ENCODE measurements at places on chromosomes 6 and 20.

DNA sequence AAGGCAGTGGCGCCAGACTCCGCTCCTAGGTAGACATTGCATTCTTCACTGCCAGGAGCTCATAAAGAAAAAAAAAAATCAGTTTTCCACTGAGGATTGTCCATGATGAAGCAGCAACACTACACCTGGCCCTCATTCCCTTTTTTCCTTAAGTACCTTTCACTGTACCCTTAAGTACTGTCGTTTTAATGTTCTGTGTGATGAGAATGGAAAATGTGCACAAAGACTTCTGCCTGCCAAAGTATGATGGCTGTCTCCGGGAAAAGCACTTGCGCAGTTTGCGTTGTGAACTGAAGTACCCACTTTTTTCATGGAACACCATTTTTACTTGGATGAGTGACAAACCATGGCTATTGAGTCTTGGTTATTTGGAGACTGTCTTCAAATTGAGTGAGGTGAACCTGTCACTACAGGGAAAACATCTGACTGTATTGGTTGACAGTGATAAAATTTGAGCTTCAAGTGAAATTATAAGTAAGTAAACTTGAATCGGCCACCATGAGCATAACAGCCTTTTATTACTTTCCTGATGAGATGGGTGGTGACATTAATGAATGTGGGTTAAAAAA is 104.8 kb downstream of the NCOA3 start:
- DNase-seq, result no peak

DNA sequence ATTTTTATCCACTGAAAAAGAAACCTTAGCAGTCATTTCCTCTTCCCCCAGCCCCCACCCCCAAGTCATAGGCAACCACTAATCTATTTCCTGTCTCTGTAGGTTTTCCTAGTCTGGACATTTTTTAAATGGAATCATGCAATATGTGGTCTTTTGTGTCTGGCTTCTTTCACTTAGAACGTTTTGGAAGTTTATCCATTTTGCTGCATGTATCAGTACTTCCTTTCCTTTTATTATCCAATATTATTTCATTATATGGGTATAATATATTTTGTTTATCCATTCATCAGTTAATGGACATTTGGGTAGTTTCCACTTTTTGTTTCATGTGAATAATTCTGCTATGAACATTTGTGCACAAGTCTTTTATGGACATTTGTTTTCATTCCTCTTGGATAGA is 99.3 kb upstream of the BMP5 start:
- no peak for DNase-seq

DNA sequence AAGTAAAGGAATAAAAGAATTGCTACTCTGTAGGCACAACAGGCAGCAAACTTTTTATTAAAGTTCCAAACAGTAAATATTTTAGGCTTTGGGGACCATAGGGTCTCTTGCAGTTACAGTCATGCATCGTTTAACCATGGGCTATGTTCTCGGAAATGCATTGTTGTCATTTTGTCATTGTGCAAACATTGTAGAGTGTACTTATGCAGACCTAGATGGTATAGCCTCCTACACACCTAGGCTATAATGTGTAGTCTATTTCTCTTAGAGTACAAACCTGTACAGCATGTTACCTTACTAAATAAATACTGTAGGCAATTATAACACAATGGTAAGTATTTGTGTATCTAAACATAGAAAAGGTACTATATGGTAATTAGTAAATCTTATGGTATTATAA is 54.7 kb downstream of the CDS2 start:
- DNase-seq, result no peak

DNA sequence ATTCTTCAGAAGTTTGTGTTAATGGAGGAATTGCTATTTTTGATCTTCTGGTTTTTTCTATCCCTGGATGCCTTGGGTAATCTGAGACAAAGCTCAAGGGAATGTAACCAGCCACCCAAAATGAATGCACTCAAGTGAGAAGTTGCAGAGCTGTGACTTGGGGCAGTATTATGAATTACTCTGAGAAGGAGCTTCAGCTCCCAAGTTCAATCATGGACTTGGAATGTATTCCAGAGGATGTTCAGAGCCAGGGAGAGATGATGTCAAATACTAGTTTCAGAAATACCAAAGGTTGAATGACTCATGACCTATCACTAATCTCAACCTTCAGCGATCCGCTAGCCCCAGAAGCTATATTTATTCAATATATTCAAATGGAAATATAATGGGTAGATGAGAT is 375.2 kb upstream of the PLCB4 start:
- no peak for DNase-seq

DNA sequence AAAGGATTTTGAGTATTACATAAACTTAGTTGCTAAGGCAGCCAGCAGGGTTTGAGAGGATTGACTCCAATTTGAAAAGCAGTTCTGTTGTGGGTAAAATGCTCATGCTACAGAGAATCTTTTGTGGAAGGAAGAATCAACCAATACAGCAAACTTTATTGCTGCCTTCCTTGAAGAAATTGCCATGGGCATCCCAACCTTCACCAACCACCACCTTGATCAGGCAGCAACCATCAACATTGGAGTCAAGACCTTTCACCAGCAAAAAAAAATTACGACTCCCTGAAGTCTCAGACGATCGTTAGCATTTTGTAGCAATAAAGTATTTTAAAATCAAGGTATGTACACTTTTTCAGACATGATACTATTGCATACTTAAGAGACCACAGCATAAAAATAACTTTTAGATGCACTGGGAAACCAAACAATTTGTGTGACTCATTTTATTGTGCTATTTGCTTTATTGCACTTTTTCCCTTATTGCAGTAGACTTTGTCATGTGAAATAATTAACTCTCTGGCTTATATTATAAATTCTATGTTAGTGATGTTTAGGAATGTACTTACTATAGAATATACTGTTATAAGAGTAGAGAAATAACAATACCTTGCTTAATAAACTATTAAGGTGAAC is 390.8 kb downstream of the CDKAL1 start:
- DNase-seq, result no peak

DNA sequence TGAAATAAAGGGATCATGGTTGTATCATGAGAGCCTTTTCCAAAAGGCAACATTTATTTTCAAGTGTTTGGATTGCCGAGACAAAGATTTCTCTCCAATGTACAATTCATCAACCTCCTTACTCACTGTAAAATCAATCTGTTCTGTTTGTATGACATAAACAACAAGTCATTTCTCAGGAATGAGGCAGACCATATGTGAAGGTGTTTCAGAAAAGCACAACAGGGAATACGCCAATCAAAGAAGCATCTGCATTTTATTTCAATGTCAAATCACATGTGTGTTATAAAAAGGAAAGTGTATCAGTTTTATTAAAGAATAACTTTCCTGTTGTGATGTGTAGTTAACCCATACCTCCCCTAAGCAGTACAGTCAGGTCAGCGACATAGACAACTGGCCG is 653.7 kb downstream of the TFAP2A start:
- DNase-seq, result no peak

DNA sequence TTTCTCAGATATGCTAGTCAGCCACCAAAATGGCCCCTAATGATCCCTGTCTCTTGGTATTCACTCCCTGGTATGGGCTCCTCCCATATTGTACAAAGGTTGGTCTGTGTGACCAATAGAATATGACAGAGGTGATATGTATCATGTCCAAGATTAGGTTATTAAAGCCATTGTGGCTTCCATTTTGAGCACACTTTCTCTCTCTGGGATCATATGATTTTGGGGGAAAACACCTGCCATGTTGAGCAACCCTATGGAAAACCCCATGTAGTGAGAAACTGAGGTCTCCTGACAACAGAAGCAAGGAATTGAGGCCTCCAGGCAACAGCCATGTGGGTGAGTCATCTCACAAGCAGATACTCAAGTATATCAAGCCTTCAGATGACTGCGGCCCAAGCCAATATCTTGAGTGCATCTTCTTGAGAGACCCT is 7.1 kb upstream of the ZNF318 start:
- DNase-seq, result peak; percentile 28

DNA sequence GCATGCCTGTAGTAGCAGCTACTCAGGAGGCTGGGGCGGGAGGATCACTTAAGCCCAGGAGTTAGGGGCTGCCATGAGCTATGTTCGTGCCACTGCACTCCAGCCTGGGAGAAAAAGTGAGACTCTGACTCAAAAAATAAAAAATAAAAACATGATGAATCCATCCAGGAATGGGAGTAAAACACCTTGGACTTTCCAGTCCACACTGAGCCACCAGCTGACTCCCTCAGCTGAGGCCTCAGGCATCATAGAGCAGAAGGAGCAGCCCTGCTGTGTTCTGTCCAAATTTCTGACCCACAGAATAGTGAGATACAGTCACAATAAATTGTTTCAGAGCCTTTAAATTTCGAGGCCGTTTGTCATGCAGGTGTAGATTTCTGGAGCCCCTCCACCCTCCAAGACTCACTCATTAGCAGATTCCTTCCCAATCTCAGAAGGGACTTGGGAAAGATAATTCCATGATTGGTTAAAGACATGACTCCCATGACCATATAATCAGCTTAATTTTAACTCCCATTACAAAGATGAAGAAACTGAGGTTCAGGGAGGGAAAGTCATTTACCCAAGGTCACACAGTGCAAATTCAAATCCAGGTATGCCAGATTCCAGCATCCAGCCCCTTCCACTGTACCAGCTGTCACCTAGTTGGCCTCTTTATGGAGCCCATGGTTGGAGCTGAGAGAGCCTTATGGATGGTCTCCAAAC is 9.0 kb upstream of the MMP9 start:
- no peak for DNase-seq

DNA sequence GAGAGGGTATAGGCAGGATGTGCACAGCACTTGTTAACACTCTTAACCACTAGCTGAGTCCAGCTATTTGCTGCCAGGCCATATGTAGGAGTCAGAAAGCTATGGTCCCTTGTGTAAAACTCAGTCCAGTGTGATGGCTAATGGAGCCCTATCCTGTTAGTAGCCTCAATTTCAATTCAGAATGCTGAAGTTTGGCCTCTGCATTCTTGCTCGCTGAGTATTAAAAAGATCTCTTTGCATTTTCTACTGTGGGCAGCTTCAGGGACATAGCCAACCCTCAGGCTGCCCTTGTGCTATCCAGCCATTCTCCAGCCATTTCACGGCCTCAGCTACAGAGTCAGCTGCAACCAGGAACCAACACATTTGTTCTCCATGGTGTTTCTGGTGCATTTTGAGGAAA is 92.5 kb downstream of the SPTLC3 start:
- DNase-seq, result no peak

- no peak for DNase-seq
Observed at GRCh38 chr6:12767016-12767415, 50.4 kb downstream of the PHACTR1 start.

DNA sequence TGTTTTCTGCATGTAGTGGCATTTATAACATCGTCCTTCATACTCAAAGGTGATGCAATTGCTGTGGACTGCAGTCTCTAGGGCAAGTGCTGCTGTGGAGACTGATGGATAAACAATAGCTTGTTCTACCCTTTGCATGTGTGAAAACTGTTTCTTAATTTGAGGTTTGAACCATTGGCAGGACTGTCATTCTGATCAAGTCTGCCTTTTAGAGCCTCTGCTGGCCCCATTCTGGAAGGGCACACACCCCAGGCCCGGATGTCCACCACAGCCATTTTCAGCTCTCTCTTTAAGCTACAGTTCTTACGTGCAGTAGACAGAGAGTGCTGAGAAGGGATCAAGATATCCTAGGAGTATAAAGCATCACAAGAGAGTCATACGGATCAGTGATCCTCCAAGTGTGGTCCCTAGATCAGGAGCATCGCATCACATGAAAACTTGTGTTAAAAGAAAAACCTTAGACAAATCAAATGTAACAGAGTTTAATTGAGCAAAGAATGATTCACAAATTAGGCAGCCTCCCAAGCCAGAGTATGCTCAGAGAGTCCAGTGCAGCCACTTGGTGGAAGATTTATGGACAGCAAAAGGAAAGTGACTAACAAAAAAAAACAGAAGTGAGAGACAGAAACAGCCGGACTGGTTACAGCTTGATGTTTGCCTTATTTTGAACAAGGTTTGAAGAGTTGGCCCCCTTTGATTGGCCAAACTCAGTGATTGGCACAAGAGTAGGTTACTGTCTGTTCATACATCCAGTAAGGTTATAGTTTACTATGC is 52.0 kb downstream of the FRK start:
- DNase-seq, result no peak

DNA sequence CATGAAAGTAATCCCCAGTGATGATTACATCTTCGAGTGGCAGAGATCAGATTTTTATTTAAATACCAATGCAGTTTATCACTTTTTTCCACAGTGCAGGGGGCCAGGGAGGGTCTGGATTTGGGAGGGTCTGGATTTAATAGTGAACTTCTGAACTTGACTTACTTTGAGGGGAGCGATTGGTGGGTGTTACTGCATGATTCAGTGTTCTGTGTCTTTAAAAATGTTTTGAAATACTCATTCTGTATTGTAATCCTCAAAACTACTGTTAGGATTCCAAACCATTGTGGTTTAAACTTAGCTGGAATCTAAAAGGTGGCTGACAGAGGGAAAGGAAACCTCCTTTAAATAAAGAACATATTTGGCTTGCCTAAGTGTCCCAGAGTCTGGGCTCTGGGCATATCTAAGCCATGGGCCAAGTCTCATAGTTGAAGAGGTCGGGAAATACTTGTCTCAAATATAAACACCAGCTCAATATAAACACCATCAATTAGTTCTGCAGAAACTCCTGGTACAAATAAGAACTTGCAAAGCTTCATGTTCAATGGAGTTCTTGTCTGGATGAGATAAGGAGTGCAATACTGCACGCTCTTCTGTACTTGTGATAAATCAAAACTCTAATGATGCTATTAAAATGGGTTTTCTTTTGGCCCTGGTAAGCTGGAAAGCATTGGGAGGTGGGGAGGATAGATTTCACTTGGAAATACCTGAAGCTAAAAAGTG is 14.4 kb downstream of the JARID2 start:
- no peak for DNase-seq

DNA sequence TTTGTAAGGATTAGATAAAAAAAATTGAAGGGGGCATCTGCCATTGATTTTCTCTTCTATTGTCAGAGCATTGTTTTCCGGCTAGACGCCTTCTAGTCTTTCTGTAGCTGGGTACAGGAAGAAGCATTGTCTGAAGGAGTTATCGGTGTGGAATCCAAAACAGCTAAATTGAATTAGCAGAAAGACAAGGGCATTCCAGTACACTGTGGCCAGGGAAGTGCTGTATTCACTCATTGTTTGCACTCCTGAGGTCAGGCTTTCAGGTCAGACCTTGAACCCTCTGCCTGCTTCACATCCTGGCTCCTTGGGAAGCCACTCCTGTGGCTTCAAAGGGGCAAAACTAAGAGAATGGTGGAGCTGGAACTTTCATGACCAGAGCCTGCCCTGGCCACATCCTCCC is 81.1 kb upstream of the SNAP25 start:
- no peak for DNase-seq

- no peak for DNase-seq
Observed at GRCh38 chr6:139996253-139996834, 621.9 kb upstream of the CITED2 start.

- peak; percentile 83 for DNase-seq
Observed at GRCh38 chr6:137873273-137873762, 6.3 kb downstream of the TNFAIP3 start.

GRCh38 chr20:54535033-54535432 is 59.6 kb downstream of the DOK5 start:
- no peak for DNase-seq

- DNase-seq, result no peak
Observed at GRCh38 chr6:89619567-89619966, 19.0 kb downstream of the LYRM2 start.

- DNase-seq, result peak; percentile 74
Observed at GRCh38 chr6:108557494-108558371, 3.0 kb upstream of the FOXO3 start.

- DNase-seq, result no peak
Observed at GRCh38 chr20:58497076-58497641, 18.0 kb downstream of the APCDD1L start.

- peak; percentile 57 for DNase-seq
Observed at GRCh38 chr20:45890077-45890984, 677 bp downstream of the NEURL2 start.

- no peak for DNase-seq
Observed at GRCh38 chr6:153616506-153616905, 422.5 kb upstream of the OPRM1 start.
